ENCODE measurements at places on chromosomes 4 and X.

GRCh38 chr4:92362028-92362427, 58.3 kb downstream of the GRID2 start:
- no peak for DNase-seq

GRCh38 chr4:18675586-18676525, 654.3 kb upstream of the LCORL start:
- no peak for DNase-seq

DNA sequence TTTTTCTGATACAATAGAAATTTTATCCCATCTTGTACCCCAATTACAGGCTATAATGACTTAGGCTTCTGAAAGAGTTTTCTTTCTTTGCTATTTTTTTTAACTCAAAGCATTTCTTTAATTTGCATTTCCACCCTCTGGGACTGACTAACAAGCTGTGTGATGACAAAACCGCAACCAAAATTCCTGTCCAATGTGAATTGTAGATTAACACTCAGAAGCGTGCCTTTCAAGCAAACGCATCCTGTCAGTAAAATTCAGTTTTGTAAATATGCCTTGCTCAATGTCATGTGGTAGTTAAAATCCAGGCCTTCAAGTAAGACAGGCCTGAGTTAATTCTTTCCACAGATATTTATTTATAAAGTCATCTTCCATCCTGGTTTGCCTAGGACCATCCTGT, 50.3 kb downstream of the STK32B start:
- DNase-seq = no peak

GRCh38 chr4:110005461-110006056, 92.9 kb downstream of the EGF start:
- DNase-seq = no peak

DNA sequence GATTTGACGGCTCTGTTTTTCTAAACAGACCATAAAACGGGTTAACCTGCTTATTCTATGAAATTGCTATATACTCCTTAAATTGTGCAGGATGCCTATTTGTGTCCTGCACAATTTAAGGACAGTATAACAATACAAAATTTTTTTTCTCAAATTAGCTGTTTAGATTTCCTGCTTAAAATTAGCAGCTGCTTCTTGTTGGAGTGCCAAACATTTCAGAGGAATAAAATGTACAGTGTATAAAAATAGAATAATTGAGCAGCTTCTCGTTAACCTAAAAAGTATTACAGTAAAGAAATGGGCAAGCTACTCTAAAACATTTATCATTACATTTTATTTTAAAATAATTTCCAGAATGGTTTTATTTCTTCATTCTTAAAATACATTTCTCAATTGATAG, 100.5 kb downstream of the PPA2 start:
- DNase-seq = no peak

DNA sequence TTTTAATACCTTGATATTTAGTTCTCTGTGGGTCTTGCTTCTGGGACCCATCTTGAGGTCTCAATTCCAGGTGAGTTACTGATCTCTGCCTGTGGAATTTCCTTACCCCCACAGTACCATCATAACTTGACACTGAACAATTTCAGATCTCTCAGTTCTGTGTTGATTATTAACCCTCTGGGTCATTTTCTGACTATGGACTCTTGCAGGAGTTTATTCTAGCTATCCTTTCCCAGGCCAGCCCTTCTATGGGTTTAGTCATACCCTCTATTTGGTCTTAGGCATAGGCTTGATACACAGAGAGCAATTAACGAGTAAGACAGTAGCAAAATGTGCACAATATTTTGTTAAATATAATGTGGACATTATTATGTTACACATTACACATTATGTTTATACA, 3.7 kb upstream of the SPARCL1 start:
- no peak for DNase-seq

DNA sequence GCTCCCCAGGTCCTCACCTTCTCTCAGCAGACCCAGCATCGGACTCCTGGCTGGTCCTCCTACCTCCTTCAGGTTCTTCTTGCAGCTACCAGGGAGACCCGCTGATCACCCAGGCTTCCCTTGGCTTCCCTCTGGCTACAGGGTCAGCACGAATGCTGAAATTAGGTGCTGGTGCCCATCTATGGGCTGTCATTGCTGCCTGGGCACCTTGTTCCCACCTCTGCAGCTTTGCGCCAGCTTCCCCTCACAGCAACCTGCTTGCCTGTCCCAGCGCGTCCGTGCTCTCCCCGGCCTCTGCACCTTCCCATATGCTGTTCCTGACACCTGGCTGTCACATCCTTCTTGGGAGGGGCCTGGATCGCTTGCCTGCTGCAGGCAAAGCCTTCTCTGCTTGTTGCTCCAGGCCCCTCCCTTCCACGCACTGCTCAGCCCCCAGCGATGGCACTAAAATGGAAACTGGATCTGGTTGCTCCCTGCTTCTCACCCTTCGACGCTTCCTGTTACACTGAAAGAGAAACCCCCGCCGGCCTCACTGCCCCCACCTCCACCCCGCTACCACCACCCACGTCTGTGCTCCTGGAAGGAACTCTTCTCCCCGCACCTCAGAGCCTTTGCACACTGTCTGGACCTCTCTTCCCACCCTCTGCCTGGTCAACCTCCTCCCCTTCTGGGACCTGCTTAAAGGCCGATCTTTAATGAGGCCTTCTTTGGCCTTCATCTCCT, 22.2 kb downstream of the C4orf50 start:
- no peak for DNase-seq

GRCh38 chr4:71732706-71733105, 51.2 kb downstream of the GC start:
- DNase-seq = no peak

DNA sequence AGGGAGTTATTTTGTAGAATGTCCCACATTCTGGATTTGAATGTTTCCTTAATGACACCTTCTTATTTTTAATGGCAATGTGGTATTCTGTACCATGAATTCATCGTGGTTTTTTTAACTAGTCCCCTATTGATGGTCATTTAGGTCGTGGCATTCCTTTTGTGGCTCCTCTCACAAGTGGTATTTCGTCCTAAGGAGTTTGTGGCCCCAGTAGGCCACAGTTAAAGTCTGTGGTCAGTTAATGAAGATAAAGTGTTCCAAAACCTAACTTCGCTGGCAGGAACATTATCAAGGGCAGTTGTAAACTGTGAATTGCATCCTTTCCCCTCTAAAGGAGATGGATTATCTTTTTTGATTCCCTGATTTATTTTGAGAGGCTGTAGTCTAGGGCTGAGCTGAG, 133.2 kb downstream of the TMEM164 start:
- no peak for DNase-seq

- no peak for DNase-seq
Measured at GRCh38 chr4:153081693-153082092, 122.5 kb upstream of the TRIM2 start.

DNA sequence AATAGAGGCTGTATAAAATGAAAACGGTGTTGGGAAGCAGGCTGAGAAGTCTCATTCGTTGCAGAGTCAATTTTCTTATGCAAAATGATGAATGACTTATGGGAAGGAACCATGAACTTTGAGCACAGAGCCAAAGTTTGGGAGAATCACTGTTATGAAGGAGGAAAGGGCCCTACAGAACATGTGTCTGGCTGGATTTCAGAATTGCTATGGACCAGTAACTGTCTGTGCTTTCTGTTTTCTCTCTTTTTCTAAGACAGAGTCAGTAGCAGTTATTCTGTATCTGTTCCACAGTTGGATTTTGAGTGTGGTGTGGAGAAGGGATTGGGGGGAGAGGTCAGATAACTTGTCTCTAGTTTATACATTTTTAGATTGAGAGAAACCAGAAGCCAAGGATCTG, 265.0 kb upstream of the HS3ST1 start:
- no peak for DNase-seq

GRCh38 chrX:52865343-52865998, 2.4 kb downstream of the XAGE3 start:
- DNase-seq = no peak

DNA sequence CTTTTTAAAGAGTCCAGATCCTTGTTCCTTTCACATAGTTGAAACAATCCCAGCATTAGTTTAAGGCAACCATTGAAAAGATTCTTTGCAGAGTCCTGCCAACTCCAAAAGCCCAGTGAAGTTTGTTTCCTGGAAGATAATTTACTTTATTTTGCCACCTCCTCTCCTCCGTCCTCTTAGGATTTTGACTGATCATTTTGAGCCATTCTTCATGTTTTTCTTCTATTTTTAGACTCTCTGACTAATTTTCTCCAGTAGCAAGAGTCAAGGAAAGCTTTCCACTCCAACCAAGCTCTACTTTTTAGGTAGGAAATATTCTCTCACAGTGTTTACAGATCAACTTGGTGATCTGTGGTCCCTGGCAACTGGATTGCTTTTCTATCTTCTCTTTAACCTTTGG, 10.3 kb downstream of the NCBP2L start:
- no peak for DNase-seq
